ENCODE measurements at places on chromosomes 11 and 22.

- no peak for DNase-seq
These were observed 4.0 kb downstream of the SIDT2 start for GRCh38 chr11:117182551-117182935.

DNA sequence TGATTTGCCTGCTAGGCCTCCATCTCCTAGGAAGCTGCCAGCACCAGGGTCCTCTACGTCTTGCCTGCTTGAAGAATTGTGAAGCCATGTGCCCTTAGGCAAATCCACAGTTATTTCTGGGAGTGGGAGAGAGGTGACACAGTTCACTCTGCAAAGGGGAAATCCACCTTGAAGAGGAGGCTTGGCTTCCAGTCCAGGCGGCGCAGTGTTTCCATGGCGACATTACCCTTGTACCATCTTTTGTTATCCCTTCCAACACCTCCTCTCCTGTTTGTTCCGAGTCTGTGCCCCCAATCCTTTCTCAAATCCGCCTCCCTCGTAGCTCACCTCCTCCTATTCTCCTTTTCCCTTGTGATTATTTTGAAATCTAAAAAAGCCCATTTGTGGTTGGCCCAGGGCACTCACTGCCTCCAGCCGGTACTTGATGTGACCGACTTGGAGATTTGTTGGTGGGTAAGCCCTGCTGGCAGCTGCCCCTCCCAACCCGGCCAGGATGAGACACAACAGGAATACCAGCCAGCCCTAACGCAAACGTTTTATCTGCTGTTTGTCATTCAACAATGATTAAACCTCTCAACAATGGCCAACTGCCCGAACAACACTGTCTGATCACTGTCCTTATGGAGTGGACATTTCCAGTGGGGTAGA, 18.4 kb downstream of the SYT13 start:
- no peak for DNase-seq

- DNase-seq = peak; percentile 68
These were observed 796 bp downstream of the MYOD1 start for GRCh38 chr11:17719938-17720795.

DNA sequence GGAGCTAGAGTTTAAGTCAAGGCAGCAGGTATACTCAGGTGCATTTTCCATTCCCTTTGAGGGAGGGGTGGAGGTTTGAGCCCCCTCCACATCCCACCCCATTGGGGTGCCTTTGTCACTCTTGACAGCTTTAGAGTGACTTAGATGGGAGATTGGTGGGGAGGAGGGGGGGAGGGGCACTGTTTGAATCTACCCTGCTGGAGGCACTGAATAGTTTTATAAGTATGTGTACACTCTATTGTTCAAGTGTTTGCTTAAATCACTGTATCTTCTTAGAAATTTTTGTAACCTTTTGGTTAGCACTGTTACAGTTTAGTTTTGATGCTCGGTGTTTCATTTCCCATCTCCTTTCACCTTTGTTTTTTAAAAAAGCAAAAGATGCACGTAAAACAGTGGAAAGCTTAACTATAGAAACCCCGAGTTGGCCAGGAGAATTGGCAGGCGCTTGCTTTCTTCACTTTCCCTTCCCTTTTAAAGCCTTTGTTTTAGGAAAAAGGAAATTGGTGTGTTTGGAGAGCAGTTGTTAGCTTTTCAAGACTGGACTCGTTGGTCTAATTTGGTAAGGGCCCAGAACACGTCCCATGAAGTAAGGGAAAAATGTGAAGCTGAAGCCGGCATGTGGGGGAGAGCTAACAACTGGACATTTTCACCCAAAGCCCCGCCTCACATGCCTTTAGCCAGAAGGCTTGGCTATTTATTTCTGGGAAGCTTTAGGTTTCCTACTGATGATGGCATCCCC, 42.8 kb downstream of the TNRC6B start:
- no peak for DNase-seq

DNA sequence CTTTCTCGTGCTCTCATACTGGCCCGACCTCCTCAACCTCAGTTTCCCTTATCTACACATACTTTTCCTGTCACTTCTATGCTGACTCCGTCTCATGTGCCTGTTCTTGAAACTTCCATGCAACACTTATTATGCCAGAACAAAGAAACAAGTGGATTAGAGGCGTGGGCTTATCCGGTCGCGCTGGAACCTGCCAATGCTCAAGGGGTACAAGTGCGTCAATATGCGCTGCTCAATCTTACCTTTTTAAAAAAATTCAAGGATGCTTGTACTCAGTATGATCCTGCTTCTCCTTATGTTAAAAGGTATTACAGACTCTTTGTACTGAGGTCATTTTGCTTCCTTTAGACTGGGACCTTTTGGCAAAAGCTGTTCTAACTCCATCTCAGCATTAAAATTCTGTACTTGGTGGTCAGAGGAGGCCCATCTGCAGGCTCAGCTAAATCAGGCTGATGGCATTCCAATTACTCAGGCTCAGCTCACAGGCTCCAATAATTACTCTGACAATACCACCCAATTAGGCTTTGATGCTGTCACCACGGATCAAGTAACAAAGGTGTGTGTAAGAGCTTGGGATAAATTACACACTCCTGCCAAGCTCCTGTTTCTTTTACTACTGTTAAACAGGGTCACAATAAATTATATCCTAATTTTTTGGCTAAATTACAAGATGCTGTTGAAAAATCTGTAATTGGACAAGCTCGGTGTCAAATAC, 26.3 kb upstream of the ALDH3B2 start:
- DNase-seq = no peak

GRCh38 chr22:45814198-45814597, 142.6 kb downstream of the ATXN10 start:
- DNase-seq = no peak

GRCh38 chr11:76292583-76293188, 86.4 kb upstream of the WNT11 start:
- DNase-seq = no peak

- no peak for DNase-seq
These were observed 1.1 kb downstream of the FCHSD2 start for GRCh38 chr11:73141031-73141308.

DNA sequence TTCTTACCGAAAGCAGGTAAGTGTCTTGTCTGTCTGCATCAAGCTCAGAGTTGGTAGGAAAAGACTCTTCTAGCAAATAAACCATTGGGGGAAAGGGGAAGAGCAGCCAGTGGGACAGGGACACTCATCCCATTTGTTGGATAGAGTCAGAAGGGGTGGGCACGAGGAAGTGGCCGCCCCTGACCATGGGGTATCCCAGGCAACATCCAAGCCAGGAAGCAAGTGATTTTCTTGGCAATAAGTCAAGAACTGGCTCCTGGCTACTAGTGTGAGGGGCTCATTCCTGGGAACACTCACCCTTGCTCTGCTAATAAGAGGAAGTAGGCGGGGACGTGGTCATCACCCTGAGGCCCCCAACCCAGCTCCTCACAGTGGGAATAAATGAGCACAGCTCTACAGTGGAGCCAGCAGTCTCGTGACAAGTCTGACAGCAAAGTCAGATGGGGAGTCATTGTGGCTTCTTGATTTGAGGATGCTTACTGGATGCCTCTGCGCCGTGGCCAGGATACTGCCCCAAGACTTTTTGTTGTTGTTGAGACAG, 6.7 kb downstream of the SLC25A18 start:
- no peak for DNase-seq

DNA sequence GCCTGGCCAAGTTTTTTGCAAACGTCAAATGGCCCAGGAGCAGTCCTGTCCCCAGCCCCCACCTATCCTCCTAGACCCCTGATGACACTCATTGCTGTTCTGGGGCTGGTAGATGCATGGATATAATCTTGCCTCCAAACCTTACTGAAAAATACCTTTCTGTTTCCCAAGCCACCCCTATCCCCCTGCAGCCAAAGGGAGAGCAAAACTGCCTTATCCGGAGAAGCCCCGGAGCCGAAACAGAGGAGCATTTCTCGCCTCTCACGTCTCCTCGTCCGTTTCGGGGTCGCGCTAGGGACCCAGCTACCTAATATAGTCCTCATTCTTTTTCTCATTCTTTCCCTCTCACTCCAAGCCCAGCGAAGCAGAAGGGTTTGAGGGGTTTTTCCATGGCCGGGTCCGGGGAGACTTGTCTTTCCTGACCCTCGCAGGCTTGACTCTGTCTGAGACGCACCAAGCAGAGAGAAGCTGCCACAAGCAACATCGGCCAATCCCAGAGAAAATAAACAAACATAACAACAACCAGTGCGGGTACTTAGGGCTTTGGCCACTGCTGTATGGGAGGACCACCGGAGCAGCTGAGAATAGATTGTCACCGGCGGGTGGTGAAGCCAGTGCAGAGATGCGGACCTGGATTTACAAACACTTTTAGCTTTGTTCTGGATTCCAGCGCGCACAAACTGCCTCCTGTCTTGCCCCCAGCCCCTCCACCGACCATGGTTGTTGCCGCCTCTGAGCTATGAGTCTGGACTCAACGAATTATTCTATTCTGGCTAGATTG, 1.6 kb downstream of the BSX start:
- DNase-seq = no peak

- no peak for DNase-seq
These were observed 999.5 kb downstream of the JRKL start for GRCh38 chr11:97389270-97389669.

GRCh38 chr11:131499199-131499598, 128.8 kb downstream of the NTM start:
- DNase-seq = no peak

DNA sequence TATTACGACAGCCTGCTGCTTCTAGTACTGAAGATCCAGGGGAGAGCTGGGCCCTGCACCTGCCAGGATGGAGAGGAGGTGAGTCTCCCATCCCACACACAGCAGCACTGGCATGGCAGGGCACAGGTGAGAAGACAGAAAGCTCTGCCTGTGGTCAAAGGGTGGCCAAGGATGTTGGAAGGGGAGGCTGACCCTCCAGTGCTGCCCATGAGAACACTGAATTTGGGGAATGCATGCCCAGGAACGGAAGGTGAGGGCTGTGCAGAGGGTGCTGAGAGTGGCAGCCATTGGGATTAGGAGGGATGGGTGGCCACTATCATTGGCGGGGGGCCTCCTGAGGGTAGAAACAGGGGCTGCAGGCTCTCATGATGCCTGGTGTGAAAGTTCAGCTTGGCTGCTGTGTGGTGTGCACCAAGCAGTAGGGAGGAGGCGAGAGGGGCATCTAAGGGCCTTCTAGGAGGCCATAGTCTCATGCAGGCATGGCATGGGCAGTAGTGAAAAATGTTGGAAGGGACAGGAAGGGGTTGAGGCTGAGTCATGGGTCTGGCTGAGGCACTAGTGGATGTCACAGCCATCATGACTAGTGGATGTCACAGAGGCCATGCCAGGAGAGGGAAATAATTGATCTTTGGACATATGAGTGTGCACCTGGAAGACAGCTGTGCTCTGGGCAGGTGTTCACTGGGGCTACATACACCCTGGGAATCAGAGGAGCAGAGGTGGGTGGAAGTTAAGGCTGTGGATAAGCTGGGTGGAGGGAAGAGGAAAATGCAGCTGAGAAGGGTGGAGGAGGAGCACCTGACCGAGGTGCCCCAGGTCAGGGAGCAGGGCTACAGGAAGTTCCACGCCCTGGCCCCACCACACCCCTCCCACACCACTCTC, 2.5 kb upstream of the LRRC74B start:
- DNase-seq = no peak

GRCh38 chr11:12260731-12261521, 116.4 kb upstream of the PARVA start:
- no peak for DNase-seq

DNA sequence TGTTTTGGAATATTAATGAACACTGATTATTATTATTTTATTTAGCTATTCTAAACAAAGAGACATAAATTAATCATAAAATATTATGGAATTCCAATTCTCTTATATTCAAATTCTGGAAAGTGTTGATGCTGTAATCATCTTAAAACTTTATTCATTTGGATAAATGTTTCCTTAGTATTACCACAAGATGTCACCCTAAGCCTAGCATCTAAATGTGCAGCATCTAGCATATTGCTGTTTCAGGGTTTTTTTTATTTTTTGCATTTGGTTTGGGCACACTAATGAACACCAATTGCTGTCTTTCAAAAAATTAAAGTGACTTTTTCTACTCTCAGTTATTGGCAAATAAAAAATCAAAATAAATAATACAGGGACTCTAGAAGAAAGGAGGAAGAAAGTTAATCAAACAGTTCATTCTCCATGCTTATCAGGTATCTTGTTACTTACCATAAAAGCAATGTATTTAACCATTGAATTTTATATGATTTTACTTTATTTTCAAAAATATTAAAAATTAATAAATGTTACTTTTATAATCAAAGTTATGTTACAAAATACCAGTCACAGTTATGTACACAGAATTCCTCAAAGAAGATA, 31.8 kb downstream of the DLG2 start:
- no peak for DNase-seq

DNA sequence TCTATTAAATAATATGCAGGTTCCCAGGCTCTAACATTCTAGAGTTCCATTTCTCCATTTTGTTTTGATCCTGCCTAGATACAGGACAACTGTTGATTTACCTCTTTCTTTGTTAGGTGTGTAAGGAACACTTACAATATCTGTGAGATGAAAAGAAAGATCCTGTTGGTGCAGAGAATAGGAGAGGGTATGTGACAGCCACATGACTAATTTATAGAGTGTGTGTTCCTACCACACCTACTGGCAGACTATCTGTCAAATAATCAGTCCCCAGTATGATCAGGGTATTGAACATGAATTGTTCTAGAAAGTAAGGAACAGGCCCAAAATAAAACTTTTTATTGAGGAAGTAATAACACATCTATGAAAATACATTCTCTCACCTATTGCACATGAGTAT, 10.2 kb downstream of the MMP10 start:
- DNase-seq = no peak

- no peak for DNase-seq
These were observed 36.9 kb downstream of the OR6Q1 start for GRCh38 chr11:58067685-58068084.

- DNase-seq = no peak
These were observed 18.2 kb upstream of the C11orf96 start for GRCh38 chr11:43924112-43924855.

DNA sequence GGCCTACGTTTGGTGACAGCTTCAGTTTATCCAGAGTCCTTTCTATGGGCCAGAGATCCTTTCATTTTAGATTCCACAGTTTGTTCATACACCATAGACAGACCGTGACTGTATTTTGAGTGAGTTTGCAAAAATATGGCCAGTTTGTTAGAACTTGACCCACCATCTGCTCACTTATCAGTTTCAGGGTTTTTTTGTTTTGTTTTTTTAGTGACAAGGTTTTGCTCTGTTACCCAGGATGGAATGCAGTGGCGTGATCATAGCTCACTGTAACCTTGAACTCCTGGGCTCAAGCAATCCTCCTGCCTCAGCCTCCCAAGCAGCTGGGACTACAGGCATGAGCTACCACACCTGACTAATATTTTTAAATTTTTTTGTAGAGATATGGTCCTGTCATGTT, 9.1 kb upstream of the CKAP5 start:
- no peak for DNase-seq

- no peak for DNase-seq
These were observed 591.2 kb downstream of the INSC start for GRCh38 chr11:15705891-15706290.
